ENCODE measurements at places on chromosomes 5 and 9. TPM values are rescaled to one million over a fixed set of nuclear protein-coding genes. Genes with fewer than 3 reads are reported as not detected.

- no peak for DNase-seq
Measured at GRCh38 chr5:178473854-178474253, 116.3 kb downstream of the COL23A1 start.

DNA sequence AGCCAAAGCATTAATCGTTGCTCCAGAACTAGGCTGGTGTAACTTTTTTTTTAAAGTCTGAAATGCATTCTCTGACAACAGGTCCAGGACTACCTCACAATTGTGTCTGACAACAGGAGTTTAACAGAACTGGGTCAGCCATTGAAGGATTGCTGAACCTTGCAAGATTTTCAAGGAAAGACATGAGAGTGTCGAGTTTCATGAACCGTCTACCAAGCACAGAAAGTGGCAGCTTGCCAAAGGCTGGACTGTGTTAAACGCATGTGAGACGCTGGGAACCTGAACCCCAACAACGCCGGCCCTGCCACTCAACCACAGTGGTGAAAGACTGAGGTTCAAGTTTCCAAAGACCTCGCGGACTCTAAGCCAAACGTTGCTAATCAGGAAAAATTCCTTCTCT lies 79.1 kb downstream of the LHFPL2 start:
- peak; percentile 18 for DNase-seq

DNA sequence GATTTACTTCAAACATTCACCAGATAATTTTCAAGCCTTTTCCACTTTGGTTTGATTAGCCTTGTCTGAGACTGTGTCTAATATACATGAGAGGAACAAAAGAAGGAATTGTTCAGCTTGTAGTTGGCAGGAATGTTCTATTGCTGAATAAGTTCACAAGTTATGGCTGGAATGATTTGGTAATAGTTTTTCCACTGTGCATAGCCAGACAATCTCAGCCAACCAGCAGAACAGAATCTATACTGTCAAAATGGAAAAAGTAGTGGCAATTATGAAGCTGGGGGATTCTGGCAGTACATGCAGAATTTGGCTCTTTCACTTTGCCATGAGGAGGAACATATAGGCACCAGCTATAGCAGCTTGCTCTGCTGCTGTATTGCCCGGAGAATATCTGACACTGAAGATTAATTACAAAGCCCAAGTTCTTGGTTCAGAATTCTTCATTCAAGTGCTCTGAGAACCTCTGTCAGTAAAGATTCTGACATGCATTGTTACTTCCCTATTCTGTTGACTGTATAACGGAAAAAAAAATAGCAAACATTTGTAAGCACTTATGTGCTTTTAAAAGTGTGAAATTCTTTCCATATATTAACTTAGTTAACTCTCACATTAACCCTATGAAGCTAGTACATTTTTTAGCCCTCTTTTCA lies 150.6 kb downstream of the PRR16 start:
- DNase-seq: no peak

DNA sequence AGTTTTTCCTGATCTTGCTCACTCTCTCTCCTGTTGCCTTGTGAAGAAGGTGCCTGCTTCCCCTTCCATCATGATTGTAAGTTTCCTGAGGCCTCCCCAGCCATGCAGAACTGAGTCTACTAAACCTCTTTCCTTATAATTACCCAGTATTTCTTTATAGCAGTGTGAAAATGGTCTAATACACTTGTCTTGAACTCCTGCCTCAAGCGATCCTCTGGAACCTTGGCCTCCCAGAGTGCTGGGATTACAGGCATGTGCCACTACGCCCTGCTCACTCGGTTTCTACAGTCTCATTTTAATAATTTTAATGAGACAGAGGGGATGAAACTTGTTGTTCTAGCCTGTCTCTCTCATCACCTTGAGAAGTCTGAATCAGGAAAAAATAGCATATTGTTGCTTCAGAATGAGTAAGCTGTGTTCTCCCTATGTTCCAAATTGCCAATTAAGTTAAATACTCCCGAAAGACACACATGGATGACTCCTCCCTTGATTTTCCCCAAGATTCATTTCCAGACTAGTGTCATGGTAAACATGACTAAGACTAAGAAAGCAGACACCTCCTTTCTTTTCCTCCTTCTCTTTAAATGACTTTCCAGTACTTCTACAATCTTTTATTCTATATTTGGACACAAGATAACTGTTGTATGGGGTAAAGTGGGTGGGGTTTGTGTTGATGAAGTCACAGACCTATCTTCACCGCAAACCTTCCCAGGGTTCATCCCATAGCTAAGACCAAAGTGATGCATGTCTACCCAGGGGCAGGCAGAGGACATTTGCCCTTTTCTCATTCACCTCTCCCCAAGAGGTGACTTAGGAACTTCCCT lies 7.8 kb upstream of the DNAJC18 start:
- DNase-seq: no peak

GRCh38 chr5:1498623-1499416 lies 24.9 kb downstream of the LPCAT1 start:
- DNase-seq: no peak

DNA sequence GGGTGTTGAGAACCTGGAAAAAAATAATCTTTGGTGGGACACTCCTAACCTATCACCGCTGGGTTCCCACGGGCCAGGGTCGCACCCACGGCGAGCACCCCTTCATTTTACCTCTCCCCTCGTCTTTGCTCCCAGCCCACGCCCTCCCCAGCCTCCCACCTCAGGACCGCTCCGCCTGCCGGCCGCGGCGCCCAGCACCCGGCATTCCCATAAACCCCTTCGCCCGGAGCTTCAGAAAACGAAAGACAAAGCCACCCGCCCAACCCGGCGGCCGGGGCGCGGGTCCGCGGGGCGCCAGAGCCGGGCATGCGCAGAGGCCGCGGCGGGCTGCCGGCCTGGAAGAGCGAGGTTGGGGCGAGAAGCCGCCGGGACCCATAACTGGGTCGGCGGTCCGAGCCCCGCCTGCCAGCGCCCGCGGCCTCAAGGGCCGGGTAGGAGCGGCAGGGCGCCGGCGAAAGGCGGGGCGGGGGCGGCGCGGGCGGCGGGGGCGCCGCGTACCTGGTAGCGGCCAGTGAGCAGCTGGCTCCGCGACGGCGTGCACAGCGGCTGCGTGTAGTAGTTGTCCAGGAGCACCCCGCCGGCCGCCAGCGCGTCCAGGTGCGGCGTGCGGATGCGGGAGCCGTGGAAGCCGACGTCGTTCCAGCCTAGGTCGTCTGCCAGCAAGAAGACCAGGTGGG lies 533 bp downstream of the ARSB start:
- peak; percentile 91 for DNase-seq

SPINK5 gene
- 3.0 TPM for total RNA-seq

AQP7 gene
- total RNA-seq: 11.9 TPM

WNT8A gene
- not detected for total RNA-seq

Measured in transverse colon (tissue), 4 donors.